Mesenteric fat pad (tissue), 1 donor: ENCODE measurements at places on chromosomes 2 and 18. TPM values are rescaled to one million over a fixed set of nuclear protein-coding genes. Genes with fewer than 3 reads are reported as not detected.

The GAL3ST2 gene
- not detected for total RNA-seq

The EFHD1 gene
- total RNA-seq: 18.0 TPM

DNA sequence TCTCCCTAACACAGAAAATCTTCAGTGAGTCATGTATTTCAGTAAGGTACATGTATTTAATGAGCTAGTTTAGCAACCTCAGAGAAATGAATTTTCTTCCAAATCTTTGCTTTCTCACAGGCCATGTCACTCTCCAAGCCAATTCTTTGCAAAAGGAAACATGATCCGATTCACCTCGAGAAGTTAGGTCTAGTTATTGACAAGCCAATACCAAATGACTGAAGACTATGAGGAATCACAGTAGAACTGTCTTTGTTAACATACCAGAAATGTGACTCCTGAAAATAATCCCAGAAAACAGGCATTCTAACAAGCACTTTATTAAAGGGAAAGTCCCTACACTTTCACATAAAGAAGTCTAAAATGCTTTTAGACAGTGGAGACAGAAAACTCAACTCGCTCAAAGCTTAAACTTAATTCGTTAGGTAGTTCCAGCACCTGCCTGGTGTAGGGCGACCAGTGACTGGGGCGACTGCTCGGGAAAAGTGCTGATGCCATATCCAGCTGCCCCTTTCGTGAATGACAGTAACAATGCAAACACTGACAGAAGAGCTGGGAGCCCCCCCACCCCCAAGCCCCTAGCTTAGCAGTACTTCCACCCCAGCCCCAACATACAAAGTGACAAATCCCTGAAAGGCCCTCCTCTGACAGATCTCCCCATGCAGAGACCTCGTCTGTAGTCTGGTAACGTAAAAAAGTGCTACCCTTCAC lies 1.8 kb downstream of the MEMO1 start:
- DNase-seq: no peak

The LIMS2 gene
- 70.6 TPM for total RNA-seq

DNA sequence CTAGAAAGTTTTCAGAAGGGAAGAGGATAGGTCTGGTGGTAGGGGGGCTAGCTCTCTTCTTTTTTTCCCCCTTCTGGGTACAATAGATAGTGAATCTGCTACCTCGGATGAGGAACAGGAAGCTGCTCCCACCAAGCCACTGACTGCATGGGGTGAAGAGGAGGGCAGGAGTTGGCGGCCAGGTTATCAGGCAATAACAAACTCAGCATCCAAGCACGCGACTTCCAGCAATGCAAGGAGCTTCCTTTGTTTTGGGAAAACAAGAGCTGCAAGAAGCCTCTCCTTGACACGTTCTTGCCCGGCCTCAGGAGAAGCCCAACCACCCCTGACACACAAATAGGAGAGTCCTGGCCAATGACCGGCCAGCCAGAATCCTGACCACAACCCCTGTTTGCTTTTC lies 32.2 kb downstream of the NHEJ1 start:
- no peak for DNase-seq

The CNDP1 gene
- total RNA-seq: not detected

The UCN gene
- 1.0 TPM for total RNA-seq

DNA sequence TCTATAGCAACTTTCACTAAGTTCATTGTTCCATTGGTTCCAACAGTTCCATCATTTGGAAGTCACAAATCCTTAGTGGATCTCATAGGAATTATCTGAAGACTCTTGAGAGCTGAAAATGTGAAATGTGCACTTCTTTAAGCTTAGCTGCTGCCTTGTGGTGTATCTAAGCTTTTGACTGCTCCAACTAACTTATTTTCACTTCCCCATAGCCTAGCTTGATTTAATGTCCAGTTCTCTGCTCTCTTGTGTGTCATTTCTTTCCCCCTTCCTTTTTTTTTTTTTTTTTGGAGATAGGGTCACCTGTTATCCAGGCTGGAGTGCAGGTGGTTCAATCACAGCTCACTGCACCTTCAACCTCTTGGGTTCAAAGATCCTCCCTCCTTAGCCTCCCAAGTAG lies 34.9 kb upstream of the CD302 start:
- no peak for DNase-seq

The GCKR gene
- 4.2 TPM for total RNA-seq

GRCh38 chr2:236102971-236103370 lies 65.2 kb downstream of the GBX2 start:
- no peak for DNase-seq

- DNase-seq: no peak
Measured at GRCh38 chr2:74458938-74459363, 713 bp downstream of the WBP1 start.

The IL1B gene
- total RNA-seq: 8.2 TPM

The GEN1 gene
- 5.1 TPM for total RNA-seq

GRCh38 chr2:189150033-189150432 lies 29.5 kb downstream of the COL5A2 start:
- DNase-seq: no peak

GRCh38 chr2:15780912-15781574 lies 159.3 kb upstream of the MYCN start:
- DNase-seq: peak; percentile 53

DNA sequence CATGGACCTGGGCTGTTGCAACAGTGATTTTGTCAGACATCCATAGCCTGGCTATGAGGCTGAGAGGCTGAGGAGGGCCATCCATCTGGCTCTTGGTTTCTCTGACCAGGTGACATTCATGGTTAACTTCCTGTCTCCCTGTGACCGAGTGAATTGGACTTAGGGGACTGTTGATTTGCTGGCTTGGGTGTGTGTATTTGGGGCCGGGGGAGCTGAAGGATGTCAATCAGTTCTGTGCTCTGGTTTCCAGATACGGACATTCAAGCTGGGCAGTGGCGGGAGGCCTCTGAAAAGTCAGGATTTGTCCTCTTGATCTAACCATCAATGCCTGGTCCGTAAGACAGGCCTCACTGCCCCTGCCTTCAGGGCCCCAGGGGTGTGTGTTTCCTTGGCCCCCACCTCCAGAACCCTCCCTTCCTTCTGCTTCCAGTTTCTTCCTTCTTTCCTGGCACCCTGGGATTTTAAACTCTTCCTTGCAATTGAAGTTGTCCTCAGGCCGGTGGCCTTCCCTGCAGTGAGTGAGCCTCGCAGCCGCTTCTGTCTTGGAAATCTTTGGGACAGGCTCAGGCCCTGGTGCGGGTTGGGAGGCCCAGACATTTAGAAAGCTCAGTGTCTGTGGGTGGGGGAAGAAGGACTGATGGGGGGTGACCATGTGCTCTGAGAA lies 54.7 kb upstream of the HAAO start:
- no peak for DNase-seq

GRCh38 chr2:219071131-219071816 lies 10.6 kb upstream of the IHH start:
- no peak for DNase-seq

- DNase-seq: no peak
Measured at GRCh38 chr2:52077159-52077558, 1045.2 kb upstream of the NRXN1 start.

- DNase-seq: no peak
Measured at GRCh38 chr2:16763493-16763899, 97.9 kb upstream of the CYRIA start.

DNA sequence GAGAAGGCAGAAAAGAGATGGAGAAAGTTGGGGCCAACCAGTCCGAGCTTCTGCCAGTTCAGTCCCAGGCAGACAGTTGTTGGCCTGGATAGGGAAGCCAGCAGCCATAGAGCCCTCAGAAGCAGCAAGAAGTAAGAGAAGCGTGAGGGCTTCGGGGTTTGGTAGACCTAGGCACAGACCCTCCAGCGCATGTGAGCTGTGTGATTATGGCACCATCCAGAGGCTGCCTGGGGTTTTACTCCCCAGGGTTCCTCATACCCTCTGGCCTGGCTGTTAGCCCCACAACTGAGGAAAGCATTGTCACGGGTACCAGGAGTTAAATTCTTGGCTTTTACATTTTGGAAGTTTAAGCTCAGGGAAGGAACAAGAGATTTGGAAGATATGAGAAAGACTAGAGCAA lies 93.7 kb upstream of the RAB6C start:
- DNase-seq: peak; percentile 28
